Stromal cell of bone marrow (primary cell): ENCODE measurements at places on chromosomes 1 and 21.

DNA sequence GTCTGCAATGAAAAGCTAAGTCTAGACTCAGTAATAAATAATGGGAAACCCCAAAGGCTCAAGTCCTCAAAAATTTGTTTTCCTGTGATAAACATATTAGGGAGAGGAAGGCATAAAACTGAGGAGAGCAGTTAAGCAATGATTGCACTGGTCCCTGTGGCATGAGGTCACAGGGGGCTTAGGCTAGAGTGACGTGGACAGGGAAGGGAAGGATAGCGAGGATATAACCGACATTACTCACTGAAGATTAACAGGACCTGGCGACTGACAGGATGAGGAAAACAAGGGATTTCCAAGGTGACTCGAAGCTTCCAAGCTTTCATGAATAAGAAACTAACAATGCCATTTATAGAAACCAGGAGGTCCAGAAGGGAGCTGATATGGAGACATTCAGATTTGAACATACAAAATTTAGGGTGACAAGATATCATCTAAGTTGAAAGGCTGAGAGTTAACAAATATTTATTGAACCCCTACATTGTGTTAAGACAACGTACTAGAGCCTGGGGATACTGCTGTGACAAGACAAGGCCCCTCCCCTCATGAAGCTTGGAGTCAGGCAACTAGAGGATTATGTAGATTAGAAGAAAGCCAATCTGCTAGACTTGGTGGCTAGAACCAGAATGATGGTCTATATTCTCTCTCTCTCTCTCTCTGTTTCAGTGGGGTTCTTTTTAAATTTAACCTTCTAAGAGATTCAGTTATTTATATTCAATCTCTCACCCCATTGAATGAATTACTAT lies 33.2 kb upstream of the PKN2 start:
- no peak for DNase-seq

DNA sequence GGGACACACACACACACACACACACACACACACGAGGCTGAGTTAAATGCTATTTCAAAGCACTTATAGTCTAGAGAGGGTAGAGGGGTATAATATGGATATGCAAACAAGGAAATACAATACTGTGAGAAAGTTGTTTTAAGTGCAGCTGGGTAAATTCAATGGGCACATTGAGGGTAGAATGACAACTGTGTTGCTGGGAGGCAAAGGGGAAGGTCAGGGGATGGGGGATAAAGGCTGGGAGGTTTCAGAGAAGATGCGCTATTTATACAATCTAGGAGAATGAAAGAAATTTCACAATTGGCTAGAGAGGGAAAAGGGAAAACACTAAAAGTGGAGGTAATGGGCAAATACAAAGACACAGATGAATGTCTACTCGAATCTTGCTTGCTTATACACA lies 19.4 kb downstream of the EXTL2 start:
- DNase-seq = no peak

- no peak for DNase-seq
These were observed 6.5 kb upstream of the ATP1A4 start for GRCh38 chr1:160144921-160145320.

- DNase-seq = no peak
These were observed 344.5 kb downstream of the LMX1A start for GRCh38 chr1:165011991-165012531.

- DNase-seq = peak; percentile 69
These were observed 27.2 kb upstream of the TINAGL1 start for GRCh38 chr1:31548907-31549808.

DNA sequence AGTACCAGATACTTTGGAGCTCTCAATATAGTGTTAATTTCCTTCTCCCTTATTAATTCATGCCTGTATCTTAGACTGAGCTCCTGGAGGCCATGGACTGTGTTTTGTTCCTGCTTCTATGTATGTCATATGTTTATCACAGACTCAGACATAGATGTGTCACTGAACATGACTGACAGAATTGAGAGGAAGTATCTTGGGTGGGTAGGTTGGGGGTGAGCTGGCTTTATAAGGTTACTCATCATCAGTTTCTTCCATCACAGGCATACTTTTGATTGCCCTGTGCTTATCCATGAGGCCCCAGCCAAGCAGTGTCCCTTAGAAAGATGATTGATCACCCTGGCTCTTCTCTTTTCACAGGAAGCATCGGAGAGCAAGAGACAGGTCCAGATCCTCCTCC lies 5.6 kb upstream of the SH3D21 start:
- DNase-seq = no peak

- no peak for DNase-seq
These were observed 4.9 kb upstream of the AK5 start for GRCh38 chr1:77276941-77277340.

DNA sequence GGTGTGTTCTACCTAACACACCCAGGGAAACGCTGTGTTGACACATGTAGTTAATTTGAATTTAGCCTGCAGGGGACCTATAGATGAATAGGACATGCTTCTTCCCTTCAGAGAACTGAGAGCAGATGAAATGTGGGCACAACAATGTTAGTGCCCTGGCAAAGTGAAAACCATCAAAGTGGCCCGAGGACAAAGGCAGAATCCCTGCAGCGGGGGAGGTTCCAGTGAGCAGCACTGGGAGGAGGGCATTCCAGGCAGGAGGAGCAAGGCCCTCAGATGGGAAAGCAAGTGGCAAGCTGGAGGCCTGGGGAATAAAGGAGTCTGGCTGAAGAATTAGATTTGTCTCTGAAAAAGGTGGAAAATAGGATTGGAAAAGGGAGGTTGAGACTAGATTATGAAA lies 37.2 kb downstream of the C1orf94 start:
- no peak for DNase-seq
